NCI-H2081 (cell line): ENCODE measurements at places on chromosomes 2 and 18.

GRCh38 chr18:79260023-79260422, 135.7 kb upstream of the NFATC1 start:
- DNase-seq, result peak; percentile 56

DNA sequence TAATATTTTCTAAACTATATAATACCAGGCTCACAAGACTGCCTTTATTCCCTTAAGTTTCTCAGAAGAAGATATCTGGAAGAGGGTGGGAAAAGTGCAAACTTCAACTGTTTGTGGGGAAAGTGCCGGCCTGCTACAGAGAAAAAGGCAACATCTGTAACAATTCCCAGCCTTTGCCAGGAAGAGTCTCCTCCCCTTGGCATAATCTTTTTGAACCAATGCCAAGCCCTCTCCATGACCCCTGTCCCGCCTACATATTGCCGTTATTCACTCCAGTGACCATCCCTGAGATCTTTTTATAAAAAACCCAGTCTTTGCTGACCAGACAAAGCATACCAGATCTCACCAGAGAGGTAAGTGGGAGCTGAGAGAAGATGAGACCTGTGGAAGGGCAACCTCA, at the start of gene REG3G:
TSS of gene REG3G (plus strand) at position 282 of the 400 bp plus-strand sequence. CDS start 392 bp downstream, outside the sequence.
- no peak for DNase-seq

DNA sequence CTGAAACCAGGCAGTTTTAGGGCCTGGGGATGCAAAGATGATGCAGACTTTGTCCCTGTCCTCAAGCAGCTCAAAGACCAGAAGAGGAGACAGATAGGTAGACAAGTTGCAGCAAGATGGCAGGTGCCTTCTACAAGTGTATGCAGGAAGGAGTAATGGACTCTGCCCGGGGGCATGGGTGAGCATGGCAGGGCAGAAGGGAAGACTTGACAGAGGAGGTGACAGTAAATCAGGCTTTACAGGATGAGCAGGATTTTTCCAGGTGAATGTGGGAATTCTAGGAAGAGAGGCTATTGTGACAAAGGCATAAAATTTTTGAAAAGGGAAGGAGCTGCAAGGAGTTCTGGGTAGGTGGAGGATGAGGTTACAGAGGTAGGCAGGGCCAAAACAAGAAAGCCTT, 4.7 kb downstream of the EFEMP1 start:
- DNase-seq, result no peak

DNA sequence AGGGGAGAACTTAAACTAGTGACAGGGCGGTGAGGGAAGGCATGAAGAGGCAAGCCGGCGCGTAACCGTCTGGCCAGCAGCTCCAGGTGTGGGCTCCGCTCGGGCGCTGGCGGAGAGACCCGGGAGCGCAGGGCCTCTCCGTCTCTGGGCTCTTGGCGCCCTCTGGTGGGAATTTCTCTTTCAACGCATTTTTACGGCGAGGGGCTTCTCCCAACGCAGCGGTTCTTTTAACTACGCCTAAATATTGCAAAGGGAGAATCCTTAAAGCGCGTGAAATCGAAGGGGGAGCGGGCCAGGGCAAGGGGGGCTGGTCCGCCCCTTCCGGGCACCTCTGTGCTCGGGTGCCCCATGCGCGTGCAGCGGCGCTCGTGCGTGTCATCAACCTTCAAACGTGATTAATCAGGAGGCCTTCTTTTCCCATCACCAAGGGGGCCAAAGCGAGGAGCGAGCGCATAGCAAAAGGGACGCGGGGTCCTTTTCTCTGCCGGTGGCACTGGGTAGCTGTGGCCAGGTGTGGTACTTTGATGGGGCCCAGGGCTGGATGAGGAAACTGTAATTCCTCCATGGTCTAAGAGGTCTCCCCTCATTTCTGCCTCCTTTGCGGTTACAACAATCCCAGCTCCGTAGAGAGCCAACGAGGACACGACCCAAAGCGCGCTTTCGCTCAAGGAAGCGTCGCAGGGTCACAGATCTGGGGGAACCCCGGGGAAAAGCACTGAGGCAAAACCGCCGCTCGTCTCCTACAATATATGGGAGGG, 762 bp upstream of the GAD1 start:
- peak; percentile 84 for DNase-seq

GRCh38 chr2:64491426-64491825, 32.7 kb upstream of the AFTPH start:
- no peak for DNase-seq

- DNase-seq, result no peak
Observed at GRCh38 chr2:40434731-40435271, 17.1 kb downstream of the SLC8A1 start.

DNA sequence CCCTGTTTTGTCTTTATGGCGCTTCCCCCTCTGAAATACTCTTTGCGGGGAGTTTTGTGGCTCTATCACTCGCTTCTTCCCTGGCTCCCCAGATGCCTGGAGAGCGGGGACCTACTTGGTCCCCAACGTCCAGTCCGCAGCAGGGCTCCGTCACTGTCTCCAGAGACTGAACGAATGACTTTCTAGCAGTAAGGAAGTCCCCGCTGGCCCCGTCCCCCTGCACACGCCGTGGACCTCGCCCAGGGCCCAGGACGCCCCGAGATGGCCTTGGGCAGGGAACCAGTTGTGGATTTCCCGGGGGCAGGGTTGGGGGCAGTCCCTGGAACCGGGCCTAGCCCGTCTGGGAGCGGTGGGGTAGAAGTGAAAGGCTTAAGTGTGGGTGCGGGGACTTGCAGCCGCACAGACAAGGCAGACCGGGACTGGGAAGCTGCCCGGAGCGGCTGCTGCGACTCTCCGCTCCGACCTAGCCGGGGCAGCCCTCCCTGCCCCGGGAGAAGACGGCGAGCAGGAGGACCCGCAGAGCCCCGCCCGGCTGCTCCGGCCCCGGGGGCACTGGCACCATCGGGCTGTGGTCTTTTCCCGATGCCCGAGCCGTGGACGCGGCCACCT, 821 bp upstream of the EPHA4 start:
- DNase-seq, result peak; percentile 65

- DNase-seq, result no peak
Observed at GRCh38 chr2:101986376-101986775, 5.4 kb upstream of the IL1R2 start.
